ENCODE measurements at places on chromosomes 11 and 22.

- DNase-seq = no peak
These were observed 1.3 kb upstream of the ZNF70 start for GRCh38 chr22:23752090-23752691.

DNA sequence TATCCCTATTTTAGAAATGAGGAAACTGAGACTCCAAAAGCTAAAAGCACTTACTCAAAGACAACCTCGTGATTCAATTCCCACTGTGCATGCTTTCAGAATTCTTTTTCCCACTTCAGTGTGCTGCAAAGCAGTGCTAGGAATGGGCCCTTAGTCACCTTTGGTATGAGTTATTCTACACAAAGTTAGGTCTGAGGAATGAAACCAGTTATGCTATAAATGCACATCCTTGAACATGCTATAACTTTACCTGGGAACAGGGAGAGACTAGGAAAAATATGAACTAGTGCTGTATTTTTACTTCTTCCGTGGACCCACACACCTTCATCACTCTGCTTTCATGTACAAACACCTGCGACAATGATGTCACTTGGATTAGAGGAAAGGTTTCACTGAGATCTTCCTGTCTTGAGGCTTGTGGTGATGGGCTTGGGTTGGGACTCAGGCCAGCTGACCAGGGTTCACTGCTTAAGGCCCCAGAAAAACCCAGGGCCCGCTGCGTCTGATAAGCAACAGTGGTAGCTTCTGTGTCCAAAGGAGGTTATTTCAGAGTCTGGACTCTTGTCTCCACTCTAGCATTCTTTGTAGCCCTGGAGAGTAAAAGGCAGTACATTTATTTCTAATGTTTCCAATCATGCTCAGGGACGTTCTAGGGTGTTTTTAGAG is 81.6 kb downstream of the ZC3H12C start:
- no peak for DNase-seq

DNA sequence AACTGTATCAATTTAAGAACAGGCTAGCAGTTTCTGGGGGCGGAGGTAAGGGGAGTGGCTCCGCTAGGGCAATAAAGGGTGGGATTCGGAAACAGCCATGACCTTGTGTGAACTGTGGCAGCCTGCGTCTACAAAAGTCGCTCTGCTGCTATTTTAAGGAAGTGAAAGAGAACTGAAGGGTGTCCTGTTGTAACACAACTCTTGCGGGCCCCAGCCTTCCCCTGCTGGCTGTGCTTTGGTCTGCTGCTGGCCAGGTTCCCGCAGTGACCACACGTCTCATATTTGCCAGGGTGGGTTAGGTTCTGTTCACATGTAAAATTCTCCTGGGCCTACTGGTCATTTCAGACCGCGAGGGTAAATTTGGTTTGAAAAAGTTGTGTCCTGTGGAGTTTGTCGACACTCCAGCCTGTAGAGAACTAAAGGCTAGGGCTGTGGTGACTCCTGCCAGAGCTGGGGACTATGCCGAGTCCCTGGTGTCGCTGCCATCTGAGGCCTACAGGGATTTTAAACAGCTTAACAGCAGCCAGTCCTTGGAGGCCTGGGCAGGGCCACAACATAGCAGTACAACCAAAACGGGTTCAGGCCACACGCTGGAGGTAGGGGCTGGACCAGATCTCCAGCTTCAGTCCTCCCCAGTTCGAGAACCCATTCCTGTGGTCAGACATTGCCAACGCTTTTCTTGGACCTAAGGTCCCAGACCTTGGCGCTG is 1.1 kb upstream of the PPFIBP2 start:
- peak; percentile 75 for DNase-seq

- DNase-seq = no peak
These were observed 34.5 kb downstream of the GNB1L start for GRCh38 chr22:19819911-19820879.

- no peak for DNase-seq
These were observed 17.5 kb downstream of the SULT4A1 start for GRCh38 chr22:43844560-43845545.

- DNase-seq = no peak
These were observed 41.3 kb upstream of the HMGXB4 start for GRCh38 chr22:35215993-35216392.

- DNase-seq = no peak
These were observed 16.1 kb downstream of the RPL3 start for GRCh38 chr22:39303358-39303757.

- no peak for DNase-seq
These were observed 154.2 kb upstream of the NAV2 start for GRCh38 chr11:19558189-19558986.

DNA sequence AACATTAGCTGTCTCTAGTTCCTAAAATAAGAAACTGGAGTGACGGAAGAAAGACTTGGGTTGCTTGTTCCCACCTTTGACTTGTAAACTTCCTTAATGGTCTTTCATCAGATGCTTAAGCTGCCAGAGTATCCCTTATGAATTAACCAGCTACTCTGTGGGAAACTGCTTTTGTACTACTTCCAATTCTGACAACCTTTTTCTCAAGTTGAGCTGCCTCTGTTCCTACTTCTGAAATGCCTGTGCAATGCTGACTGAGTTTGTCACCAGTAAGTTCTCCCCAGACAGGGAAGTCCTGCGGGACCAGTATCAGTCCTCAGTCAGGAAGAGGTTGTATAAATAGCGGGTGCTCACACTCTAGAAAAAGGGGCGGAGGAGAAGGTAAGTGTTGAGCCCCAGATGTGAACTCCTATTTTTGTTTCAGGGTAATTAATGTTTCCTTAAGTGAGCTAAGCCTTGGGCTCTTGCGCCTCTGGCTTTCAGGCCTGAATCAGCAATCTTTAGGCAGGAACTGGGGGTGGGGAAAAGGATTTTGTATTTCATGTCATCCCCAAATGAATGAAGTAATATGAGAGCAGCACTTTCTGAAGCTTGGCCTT is 67.2 kb downstream of the CECR2 start:
- peak; percentile 81 for DNase-seq

- peak; percentile 62 for DNase-seq
These were observed 453.4 kb downstream of the NTM start for GRCh38 chr11:131823772-131824171.

DNA sequence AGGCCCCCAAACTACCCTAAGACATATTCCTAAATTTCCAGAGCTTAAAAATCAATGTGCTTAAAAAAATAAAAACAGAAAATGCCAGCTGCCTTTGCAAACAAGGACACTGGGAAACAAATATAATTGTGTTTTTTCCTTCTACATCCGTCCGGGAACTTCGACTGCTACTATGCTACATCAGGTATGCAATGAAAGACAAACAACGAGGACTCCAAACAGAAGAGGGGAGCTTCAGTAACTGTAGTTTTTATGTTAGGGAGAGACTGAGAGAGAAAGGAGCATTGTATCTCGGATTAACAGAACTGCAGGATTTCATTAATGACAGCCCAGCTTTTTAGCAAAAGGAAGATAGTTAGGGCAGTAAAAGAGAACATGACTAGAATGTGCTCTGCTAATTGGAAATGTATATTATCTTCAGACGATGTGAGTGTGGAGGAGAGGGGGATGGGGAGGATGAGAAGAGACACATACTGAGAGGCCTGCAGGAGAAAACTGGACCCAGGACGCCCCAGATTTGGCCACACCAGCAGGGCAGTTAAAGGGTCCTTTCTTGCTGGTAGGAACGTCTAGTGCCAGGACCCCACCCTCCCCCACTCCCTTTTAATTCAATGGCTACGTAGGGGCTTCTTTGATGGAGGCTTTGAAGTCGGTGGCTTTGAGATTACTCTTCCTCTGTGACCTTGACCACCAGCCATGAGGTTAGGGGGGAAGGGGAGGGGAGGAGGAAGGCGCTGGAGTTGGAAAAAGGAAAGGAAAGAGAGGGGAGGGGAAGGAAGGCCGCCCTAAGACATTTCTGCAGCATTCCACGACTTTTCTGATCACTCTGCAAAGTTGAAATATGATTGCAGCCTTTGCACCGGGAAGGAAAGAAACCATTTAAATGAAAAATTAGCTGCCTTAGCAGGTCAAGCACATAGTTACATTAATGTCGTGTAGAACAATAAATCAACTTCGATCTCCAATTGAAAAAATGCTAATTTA is 187.1 kb downstream of the BLID start:
- DNase-seq = peak; percentile 58

- peak; percentile 42 for DNase-seq
These were observed 18.8 kb downstream of the APOL2 start for GRCh38 chr22:36220451-36220921.

- no peak for DNase-seq
These were observed 169.4 kb downstream of the TBC1D22A start for GRCh38 chr22:46931881-46932280.

DNA sequence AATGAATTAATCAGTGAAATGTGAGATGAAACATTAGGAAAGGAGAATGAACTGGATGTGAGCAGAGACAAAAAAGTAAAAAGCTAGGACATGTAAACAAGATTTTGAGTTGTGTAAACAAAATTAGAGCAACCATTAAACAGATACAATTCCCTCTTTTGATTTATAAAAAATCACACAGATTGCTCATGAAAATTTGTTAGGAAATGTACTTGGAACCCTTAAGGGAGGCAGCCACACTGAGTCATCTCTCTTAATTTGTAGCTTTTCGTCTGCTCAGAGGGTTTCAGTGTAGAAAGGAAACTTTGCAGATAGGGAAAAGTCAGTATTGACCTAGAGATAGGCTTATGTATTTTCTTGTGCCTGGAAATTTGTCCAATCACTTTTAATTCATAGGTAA is 49.6 kb upstream of the ME3 start:
- DNase-seq = no peak

DNA sequence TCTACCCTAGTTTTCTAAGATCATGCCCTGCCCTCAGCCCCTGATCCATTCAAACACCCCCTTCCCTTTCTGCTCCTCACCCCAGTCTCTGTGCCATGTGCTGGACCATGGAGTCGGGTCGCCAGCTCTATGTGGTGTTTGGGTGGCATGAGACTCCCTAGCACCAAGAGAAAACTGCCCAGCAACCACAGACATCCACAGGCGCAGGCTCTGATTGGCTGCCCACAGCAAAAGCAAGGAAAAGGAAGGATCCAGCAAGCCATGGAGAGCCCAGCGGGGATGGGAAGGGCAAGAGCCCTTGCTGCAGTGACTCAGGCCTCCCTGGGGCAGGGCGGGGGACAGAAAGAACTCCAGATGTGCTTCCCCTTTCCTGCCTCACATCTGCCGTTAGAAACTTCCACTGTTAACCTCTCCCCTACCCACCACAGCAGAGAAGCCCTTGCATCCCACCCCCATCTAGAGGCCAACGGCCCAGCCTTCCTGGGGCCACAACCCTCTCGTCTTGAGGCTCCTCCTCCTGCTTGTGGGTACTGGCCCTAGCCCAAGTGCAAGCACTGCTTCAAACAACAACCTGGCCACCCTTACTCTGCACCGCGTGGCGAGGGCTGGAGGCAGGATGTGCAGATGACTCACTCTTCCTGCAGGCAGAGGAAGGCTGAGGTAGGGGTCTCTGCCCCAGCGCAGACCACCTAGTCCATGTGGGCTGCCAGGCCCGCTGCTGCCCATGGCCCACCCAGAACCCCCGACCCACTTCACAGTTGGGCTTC is 9.7 kb upstream of the AHNAK start:
- peak; percentile 81 for DNase-seq

- DNase-seq = no peak
These were observed 29.0 kb upstream of the ADORA2A start for GRCh38 chr22:24398409-24398808.

DNA sequence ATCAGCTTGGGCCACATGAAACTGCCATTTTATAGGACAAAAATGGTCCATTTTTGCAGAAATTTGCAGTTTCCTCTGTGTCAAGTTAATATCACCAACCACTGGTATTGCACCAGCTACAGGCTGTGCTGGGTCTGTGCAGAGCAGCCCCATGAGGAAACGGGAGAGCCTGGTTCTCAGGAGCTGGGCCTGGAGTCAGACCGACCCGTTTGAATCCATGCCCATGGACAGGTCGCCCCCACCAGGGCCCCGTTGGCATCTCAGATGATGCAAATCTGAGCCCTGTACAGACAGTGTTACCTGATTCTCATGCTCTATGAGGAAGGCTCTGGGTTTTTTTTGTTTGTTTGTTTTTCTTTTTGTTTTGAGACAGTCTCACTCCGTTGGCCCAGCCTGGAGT is 9.8 kb upstream of the SEC14L6 start:
- no peak for DNase-seq

GRCh38 chr22:37627545-37627944 is 11.9 kb upstream of the SH3BP1 start:
- no peak for DNase-seq
